ENCODE measurements at places on chromosomes 4 and X.
A peak's percentile ranks its signal among the peaks of the same experiment; 100 is the strongest.

DNA sequence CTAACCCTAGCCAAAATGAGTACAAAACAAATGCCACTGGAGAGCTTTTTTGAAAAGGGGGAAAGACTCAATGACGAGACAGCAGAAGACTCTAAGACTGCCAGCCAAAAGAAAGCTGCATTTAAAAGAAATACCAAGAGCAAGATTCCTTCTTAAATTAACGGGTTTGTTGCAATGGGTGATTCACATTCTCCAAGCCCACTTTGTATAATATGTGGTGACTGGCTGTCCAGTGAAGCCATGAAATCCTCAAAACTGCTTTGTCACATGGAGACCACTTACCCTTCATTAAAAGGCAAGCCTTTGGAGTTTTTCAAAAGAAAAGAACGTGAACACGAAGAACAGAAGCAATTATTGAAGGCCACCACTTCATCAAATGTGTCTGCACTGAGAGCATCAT lies 68.2 kb downstream of the MRPL1 start:
- no peak for DNase-seq

DNA sequence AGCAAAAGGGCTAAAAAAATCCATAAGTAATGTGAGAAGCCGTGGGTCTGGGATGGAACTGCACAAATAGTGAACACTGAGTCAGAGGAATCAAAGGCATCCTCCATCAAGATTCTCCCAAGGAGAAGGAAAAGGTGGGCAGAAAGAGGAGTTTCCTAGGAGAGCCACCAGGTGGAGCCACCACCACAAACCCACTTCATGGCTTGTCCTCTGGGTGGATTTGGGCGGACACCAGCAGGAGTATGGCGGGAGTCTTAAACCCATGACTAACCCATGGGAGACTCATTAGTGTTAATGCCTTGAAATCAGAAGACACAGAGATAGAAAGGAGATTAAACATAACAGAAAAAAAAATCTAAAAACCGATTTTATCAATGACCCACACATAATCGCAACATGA lies 147.7 kb downstream of the SH3KBP1 start:
- DNase-seq = no peak

- no peak for DNase-seq
Measured at GRCh38 chrX:130825525-130825924, 77.5 kb downstream of the ENOX2 start.

DNA sequence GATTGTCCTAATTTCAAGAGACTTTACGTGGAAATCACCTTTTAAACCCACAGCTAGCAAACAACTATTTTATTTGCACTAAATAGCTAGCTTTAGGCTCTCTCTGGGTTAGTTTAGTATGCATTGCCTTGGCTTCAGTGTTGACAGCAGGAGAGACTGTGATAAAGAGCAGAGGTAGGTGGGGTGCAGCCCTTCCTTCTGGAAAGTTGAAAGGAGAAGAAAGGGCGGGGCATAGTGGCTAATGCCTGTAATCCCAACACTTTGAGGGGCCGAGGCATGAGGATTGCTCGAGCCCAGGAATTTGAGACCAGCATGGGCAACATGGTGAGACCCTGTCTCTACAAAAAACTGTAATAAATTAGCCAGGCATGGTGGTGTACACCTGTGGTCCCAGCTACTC lies 29.0 kb upstream of the TMEM154 start:
- DNase-seq = no peak

DNA sequence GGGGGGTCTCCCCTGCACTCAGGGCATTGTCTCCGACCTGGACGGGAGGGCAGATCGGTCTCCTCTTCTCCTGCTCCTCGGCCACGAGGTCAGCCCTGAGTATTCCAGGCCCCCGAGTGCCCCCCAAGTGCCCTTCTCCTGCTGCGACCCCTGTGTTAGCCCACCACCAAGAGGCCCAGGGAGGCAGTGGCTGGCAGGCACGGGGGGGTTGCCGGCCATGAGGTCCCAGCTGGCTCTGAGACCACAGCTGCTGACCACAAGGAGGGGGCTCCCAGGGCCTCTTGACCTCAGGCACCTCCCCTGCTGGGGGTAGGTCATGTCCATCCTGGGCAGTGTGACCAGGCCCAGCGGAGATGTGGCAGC lies 186.1 kb upstream of the PSAPL1 start:
- DNase-seq = no peak

DNA sequence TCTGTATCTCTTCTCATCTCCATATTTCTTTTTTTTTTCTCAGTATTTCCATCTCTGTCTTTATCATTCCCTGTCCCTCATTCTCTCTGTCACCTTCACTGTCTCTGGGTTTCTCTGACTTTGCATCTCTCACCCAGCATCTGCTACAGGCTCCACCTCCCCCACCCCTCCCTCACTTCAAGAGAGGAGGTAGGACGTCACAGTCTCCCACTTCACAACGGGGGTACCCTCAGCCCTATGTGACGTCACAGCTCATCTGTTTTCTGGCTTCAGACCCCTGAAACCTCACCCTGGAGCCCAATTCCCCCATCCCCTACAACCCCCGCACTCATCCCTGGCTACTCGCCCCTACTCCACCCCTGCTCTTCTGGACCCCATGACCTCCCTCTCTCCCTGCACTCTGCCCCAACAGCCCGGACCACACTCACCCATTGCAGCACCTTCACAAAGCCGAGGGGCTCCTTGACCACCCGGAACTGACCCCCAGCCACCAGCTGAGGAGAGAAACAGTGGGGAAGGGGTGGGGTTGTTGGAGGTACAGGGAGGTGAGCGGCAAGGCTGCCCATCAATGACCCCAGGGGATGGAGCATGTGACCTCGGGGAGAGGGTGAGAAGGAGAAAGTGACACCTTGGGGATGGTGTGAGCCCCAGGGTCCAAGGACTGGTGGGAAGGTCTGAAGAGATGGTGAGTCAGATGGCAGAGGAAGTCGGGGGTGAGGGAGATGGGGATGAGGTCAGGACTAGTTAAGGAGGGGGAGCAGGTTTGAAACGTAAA lies 1.3 kb downstream of the SYP start:
- no peak for DNase-seq

DNA sequence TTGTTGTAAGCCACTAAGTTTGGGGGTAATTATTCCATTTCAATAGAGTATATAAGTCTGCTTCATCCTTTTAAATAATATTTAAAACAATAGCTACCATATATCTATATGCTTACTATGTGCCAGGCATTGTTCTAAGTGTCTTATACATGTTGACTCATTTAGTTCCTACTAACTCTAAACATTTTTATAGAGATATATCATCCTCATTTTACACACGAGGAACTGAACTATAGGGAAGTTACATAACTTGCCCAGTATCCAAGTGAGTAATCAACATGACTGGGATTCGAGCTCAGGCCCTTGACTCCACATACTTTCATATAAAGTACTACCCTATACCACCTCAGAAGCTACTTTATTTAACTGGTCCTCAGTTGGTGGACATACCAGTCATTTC lies 175.3 kb upstream of the RAI2 start:
- no peak for DNase-seq

DNA sequence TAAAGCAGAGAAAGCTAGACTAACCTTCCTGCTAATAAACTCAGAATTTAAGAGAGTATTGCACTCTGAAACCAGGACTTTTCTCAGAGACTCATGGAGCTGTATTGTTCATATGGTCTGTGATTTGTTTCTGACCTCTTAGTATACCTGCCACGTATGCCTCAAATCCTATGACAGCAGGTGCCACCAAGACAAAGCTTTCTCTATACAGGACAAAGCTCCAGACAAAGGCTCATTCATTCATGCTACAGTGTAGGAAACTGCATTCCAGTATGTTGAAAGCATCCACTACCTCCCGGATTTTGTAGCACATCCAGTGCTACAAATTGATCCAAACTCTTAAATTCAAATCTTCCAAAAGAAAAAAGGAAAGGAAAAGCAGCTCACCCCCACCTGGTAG lies 178.3 kb downstream of the CHIC2 start:
- no peak for DNase-seq

- DNase-seq = no peak
Measured at GRCh38 chr4:139865537-139865936, 199.9 kb downstream of the MGST2 start.

DNA sequence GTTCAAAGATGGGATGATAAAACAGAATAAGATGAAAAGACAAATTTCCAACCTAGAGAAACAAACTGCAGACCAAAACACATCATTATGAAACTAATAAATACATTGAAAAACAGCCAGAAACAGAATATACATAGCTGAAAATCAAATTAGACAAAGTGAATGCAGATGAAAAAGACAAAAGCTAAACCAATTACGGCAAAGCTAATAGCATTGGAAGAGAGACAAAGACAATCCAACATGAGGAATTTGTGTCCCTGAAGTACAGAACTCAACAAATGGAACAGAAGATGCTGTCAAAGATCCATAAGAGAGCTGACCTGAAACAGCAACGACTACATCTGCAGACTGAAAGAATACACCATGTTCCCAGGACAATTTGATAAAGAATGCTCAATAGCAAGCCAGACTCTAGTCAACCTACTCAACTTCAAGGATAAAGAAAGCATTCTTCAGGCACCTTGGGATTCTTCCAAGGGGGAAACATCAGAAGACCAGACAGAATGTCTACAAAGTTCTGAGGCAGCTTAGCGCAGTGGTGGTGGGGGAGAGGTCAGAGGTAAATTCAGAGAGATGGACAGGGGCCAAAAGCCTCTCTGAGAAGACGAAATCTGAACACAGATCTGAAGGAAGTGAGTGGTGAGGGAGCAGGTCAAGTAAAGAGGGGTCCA lies 27.4 kb upstream of the IRAK1 start:
- DNase-seq = no peak

DNA sequence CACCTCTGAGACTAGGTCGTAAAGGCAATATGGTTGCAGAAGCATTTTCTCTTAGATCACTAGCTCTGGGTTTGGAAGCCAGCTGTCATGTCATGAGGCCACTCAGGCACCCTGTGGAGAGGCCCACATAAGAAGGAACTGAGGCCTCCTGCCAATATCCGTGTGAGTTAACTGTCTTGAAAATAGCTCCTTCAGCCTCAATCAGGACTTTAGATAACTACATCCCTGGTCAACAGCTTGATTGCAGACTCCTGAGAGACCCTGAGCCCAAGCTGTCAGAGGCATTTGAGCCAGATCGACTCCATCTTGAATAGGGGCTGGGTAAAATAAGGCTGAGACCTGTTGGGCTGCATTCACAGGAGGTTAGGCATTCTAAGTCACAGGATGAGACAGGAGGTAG lies 15.1 kb upstream of the REPS2 start:
- DNase-seq = no peak

DNA sequence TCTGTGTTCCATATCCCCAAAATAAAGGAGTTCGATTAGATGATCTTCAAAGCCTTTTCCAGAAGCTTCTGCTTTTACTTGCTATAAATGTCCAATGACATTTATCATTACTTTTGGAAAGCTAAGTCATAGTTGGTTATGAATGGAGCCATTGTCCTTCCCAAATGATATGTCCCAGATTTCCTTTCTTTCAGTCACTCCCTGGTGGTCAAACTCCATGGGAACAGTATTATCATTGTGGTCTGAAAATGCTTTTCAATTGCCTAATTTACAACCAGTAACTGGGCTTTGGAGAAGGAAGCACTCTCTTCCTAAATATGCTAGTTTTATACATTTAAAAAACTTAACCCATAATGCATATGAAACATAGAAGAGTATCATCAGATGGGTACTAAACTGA lies 571.5 kb upstream of the AMOT start:
- no peak for DNase-seq

- no peak for DNase-seq
Measured at GRCh38 chrX:45358392-45358791, 157.7 kb upstream of the DIPK2B start.

DNA sequence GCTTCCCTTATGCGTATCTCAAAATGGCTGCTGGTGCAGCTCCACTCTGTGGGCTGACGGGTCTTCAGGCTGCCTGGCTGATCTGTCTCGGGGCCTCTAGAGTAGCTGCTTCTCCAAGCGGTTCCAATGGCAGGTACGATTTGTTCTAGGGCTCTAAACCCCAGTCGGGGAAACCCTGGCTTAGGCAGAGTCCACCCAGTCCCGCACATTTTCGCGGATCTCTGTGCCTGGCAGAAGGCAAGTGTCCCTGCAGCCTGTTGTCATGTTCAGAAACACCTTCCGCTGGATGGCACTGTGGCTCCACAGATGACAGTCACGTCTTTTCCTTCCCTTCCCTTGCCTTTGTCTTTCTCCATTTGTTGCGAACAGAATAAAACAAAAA lies 54.4 kb downstream of the NBDY start:
- DNase-seq = peak; percentile 55

- no peak for DNase-seq
Measured at GRCh38 chrX:53000447-53001135, 42.3 kb upstream of the FAM156A start.

DNA sequence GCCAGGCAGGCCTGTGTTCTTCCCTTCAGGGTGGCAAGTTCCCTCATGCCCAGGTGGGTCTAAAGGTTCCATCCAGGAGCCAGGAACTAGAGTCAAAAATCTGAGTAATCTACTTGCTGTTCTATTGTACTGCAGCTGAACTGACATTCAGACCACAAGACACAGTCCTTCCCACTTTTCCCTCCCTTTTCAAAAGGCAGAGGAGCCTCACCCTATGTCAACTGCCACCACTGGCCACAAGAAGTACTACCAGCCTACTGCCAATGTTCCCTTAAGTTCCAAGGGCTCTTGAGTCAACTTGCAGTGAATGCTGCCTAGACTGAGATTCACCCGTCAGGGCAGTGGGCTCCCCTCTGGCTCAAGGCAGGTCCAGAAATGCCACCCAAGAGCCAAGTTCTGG lies 133.5 kb downstream of the FAM47B start:
- no peak for DNase-seq

GRCh38 chr4:83599183-83599582 lies 63.3 kb downstream of the GPAT3 start:
- no peak for DNase-seq

- no peak for DNase-seq
Measured at GRCh38 chr4:107600983-107601382, 119.1 kb downstream of the PAPSS1 start.

DNA sequence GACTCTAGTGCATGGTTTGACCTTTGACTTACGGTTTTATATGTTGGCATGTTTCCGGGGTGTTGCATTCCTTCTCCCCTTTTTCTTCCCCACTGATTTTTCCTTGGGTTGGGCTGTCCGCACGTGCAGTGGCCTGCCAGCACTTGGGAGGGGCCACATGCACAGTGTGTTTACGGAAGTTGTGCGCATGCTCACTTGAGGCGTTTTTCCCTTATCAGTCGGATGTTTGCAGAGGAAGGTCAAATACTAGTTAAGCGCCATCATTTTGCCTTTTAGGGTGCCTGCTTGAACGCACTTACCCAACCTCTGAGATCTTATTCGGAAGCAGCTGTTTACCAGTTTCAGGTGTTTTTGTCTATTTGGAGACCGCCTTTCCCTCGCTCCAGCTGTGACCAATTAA lies 653.9 kb upstream of the AADAT start:
- DNase-seq = no peak

DNA sequence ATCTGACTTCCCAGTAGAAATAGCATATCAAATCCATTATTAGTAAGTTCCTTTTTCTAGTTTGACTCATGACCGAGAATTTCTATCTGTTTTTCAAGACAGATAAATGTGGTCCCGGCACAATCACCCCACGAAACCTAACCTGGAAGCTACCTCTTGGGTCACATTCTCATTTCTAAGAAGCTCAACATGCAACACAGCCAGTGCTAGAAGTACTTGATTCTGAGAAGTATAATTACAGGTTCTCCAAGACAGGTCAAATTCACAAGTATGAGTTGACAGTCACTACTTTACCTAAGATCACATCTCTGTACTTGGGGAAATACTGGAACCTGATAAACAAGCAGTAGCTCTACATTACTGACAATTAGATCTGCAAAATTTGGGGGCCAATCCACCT lies 54.0 kb upstream of the PLAC1 start:
- DNase-seq = no peak

Measured in stimulated activated CD8-positive, alpha-beta memory T cell treated with anti-CD3 and anti-CD28 coated beads, Interleukin-2, amount 100 ng/mL, for 1 hour (primary cell).